ENCODE measurements at places on chromosomes 3 and 15.

DNA sequence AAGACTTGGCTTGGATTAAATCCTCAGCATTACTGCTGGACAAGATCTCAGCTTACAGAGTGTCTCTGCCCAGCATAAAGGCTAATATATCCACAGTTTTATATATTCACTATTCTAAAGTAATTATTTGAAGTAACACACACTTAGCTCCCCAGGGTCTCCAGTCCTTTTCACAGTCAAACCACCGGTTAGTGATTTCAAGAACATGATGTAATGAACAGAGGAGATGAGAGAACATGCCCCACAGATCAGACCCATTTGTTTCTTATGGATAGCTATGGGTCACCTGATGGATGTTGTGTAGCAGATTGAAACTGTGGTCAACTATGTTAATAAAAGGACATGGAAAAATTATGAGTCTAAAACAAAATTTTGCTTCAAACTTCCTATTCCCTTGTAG, 44.8 kb upstream of the MRPL3 start:
- no peak for DNase-seq

DNA sequence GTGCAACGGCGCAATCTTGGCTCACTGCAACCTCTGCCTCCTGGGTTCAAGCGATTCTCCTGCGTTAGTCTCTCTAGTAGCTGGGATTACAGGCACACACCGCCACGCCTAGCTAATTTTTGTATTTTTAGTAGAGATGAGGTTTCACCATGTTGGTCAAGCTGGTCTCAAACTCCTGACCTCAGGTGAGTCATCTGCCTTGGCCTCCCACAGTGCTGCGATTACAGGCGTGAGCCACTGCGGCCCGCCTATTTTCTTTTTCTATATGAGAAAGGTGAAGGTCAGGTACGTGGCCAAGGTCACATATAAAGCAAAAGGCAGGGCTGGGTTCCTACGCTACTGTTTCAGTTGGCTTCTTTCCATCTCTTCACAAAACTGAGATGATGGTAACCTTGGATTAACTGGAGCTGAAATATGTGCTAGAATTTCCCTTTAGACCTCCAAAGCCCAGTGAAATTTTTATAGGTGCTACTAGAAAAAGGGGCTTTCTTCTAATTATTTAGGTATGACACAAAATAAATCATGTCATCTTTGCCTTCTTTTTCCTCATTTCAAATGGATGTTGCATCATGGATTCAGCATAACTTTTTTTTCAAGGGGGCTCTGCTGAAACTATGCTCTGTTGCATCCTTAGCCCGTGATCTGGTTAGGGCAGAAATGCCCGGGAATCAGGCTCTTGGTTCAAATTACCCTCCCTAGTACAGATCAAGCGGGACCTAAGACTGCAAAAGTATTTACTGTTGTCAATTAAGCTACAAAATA, 68.5 kb downstream of the MYO1E start:
- DNase-seq: no peak

DNA sequence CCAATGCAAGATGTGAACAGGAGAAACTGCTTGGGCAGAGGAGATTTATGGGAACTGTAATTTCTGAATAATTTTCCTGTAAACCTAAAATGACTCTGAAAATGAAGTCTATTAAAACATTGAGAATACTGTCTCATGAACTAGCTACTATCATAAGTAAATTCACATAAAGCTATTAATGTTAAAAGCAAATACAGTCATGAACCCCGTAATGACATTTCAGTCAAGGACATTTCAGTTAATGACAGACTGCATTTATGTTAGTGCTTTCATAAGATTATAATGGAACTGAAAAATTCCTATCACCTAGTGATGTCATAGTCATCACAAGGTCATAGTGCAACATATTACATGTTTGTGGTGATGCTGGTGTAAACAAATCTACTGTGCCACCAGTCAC, 17.2 kb downstream of the CBLB start:
- no peak for DNase-seq

DNA sequence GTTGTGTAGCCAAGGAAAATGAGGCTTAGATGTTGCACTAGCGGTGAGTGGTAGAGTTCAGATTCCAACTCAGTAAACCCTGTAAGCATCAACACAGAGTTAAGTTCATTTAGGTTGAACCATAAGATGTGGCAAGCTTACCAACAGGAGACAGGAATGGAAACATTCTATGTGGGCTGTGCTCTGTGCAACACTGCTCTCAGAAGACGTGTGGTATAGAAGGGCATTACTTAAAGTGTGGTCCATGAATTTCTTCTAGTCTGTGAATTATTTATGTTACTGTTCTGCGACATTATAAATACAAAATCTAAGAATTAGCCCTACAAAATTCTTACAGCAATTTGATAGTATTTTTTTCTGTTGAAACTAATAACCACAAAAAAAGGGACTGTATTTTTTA, 213.3 kb downstream of the GRM7 start:
- no peak for DNase-seq

GRCh38 chr3:141105828-141106628, 54.9 kb downstream of the SPSB4 start:
- DNase-seq: peak; percentile 69

GRCh38 chr3:25297667-25298585, 130.1 kb upstream of the RARB start:
- no peak for DNase-seq

GRCh38 chr3:20310629-20311028, 124.6 kb upstream of the SGO1 start:
- no peak for DNase-seq

Measured in B cell (primary cell).